Right renal pelvis (tissue), 4 donors: ENCODE measurements at places on chromosomes 13 and 19. TPM values are rescaled to one million over a fixed set of nuclear protein-coding genes. Genes with fewer than 3 reads are reported as not detected.

WDR87 gene
- polyA plus RNA-seq = not detected

KLK10 gene
- 0.31 TPM for polyA plus RNA-seq

C13orf42 gene
- 0.66 TPM for polyA plus RNA-seq

MATK gene
- 0.50 TPM for polyA plus RNA-seq

LENG9 gene
- polyA plus RNA-seq = 2.0 TPM

KCNC3 gene
- polyA plus RNA-seq = 31.9 TPM

CEACAM3 gene
- polyA plus RNA-seq = not detected

DNA sequence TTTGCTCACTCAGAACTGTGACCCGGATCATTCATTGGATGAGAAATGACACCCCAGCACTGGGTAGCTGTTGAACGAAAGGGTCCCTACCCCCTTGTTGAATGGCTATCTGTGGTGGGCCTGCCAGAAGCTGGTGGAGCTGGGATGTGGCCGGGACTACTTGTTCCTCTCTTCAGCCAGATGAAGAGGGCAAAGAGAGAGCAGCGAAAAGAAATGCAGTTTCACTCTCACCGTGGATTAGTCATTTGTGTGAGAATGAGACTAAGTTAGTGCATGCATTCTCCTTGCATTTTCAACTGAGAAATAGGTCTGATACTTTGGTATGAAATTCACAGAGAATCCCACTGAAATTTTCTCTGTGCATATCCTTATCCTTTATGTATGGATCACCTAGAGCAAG, 553.1 kb downstream of the IRS2 start:
- DNase-seq = no peak

DNA sequence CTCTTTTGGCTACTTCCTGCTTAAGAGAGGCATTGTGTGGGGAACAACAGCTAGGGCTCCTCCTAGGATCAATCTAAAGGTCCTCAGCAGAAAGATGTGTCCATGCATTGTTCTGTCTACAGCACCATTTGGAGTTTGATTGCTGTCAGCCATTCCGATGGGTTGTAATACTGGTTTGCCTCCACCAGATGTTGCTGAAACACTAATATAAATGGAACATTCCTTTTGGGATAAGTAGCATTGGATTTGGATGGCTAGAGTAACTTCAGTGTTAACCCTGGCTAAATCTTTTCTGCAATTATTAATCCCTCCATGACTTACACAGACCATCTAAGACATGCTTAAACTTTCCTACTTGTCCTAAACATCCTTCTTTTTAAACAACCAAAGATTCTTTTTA, 104.2 kb downstream of the TDRD3 start:
- DNase-seq = no peak

DNA sequence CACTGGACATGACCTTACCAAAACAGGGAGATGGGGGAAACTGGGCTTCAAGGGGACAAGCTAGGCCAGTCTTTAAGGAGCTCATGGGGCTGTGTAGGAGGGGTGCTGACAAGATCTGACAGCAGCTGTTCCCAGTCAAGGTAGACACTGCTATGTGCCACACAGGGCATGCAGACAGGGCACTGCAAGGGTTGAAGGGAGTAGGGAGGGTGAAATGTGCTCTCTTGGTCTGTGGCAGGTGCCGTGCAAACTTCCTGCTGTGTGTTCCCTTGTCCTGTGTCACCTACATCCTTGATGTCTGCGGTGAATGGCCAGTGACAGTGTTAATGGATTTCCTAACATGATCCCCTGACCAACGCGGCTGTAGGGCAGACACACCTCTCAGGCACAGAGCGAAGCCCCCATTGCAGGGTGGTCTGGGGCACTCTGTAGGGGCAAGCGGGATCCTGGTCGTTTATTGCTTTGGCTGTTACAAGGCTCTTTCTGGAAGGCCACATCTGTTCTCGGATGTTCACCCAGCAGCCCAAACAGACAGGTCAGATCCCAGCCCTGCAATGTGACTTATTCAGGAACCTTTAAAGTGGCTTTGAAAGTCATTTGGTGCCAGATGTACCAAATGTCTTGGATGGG, 199.5 kb upstream of the ZNF536 start:
- no peak for DNase-seq

GRCh38 chr19:45294291-45295029, 28.2 kb downstream of the CKM start:
- no peak for DNase-seq

DNA sequence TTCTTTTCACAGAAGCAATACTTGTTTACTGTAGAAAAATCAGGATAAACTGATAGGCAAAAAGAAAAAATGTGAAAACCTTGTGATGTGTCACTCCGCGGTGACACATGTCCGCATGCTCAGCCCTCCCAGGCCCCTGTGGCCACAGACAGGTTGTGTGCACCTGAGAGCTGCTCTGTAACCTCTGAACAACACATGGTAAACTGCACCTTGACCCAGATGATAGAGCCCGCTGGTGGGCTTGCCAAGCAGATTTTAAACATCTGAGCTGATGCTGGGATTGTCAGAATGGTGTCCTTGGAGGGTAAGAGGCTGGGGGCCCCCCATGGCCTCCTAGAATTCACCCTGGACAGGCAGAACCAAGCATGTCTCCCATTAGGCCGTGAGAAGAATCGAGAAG, 33.8 kb downstream of the DHRS12 start:
- no peak for DNase-seq

DNA sequence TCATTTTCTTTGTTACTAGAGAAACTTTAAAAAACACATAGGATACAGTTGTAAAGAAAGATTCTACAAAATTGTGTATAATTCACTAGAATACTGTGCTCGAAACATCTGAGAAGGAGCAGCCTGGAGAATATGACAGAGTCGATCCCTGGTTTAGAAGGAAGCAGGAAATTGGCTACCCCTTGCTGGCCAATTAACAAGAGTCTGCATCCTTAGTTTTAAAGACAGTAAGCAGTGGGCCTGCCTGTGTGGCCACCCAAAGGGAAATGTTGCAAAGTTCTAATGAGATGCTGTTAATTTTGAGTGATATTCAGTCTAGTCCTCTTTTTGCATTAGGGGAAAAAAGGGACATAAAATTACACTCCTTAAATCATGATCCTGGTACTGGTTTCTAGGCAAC, 988.6 kb downstream of the PCDH17 start:
- no peak for DNase-seq

GRCh38 chr19:29574510-29574909, 31.6 kb upstream of the POP4 start:
- no peak for DNase-seq

GRCh38 chr19:15449620-15450527, at the start of gene WIZ:
Gene WIZ (minus strand): TSS chr19:15449956. CDS start chr19:15448307, 1,649 bp downstream.
- peak; percentile 39 for DNase-seq

GRCh38 chr19:16702123-16702522, 17.5 kb upstream of the NWD1 start:
- no peak for DNase-seq
